ENCODE measurements at places on chromosomes 11 and 22. TPM values are rescaled to one million over a fixed set of nuclear protein-coding genes. Genes with fewer than 3 reads are reported as not detected.
A peak's percentile ranks its signal among the peaks of the same experiment; 100 is the strongest.

DNA sequence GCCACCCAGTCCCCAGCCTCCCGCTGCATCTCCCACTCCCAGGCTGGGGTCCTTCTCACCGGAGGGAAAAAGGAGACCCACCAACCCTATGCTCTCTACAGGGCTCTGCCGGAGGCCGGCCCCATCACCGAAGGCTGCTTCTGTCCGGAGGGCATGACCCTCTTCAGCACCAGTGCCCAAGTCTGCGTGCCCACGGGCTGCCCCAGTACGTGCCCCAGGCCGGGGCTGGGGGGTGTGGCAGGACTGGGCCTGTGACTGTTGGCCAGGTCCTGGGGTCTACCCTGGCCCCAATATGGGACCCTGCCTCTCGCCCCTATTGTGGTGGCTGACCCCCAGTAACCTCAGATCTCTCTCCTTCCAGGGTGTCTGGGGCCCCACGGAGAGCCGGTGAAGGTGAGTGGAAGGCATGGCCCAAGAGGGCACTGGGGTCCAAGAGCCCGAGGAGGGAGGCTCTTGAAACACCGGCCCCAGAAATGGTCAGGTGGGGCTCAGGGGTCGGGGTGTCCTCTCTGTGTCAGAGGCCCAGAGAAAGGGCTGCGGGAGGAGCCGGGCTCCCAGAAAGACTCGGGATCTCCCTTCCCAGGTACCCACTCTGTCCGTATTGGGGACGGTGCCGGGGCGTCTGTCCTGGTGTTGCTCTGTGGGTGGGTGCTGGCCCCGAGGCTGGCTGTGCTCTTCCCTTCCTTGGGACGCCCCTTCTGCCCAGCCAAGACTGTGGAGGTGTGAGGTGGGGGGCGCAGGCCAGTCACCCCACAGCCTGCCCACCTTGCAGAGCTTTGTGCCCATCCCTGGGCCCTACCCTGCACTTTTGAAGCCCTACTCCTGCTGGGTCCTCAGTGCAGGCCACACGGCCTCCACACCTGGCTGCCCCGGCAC lies 26.1 kb upstream of the MUC5B start:
- no peak for DNase-seq

GRCh38 chr11:103870821-103871309 lies 165.6 kb upstream of the DDI1 start:
- peak; percentile 17 for DNase-seq

Gene ISX
- not detected for total RNA-seq

- peak; percentile 76 for DNase-seq
Observed at GRCh38 chr11:119320776-119321524, 4.0 kb upstream of the MCAM start.

Gene OR52E8
- not detected for total RNA-seq

GRCh38 chr11:95565724-95566141 lies 223.8 kb downstream of the FAM76B start:
- no peak for DNase-seq

DNA sequence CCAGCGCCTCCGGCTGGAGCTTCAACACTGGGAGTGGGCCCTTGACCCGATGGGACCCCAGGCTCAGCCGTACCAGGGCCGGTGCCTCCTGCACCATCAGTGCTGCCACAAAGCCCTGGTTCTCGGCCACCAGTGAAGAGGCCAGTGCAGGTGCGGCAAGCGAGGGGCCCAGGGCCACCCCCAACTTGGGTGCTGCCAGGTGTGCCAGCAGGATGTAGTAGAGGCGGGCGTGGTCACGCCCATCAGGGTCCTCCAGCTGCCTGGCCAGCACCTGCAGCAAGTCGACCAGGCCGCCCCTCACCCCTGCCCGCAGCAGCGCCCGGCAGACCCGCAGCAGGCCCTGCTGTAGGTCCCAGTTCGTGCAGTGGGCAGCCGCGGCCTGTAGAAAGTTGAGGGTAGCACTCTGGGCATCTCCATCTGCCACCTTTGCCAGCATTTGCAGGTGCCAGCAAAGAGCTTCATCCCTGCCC lies 2.3 kb downstream of the AP5B1 start:
- no peak for DNase-seq

- DNase-seq: no peak
Observed at GRCh38 chr11:129817534-129818051, 1.9 kb downstream of the TMEM45B start.

DNA sequence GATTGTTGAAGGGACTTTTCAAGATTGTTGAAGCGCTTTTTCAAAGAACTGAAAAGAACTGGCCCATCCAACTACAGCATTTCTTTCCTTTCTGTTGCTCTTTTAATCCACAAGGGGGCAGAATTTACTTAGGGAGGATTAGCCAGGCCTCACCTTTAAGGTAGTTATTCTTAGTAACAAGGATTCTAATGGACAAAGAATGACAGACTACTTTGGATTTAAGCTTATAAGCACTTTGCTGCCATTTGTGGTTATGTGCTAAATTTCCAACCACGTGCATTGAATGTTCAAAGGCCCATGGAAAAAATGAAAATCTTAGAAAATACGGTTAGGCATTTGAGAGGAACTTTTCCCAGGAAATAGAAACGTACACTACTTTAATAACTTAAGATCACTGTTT lies 49.5 kb upstream of the HSPA8 start:
- peak; percentile 63 for DNase-seq

DNA sequence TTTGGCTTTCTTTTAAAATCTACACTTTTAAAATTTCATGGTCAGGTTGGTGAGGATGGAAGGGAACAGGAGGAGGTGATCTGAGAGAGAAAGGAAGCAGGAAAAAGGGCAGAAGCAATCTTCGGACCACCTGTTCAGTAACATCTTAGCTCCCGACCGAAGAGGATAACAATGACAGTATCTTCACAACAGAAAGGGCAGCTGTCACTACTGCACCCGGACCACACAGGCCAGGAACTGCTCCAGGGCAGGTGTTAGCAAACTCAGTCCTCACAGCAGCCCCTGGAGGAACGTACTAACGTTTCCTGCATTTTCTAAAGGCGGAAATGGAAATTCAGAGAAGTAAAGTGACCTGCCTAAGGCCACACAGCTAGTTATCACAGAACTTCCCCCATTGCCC lies 16.8 kb downstream of the PTPN5 start:
- DNase-seq: no peak

DNA sequence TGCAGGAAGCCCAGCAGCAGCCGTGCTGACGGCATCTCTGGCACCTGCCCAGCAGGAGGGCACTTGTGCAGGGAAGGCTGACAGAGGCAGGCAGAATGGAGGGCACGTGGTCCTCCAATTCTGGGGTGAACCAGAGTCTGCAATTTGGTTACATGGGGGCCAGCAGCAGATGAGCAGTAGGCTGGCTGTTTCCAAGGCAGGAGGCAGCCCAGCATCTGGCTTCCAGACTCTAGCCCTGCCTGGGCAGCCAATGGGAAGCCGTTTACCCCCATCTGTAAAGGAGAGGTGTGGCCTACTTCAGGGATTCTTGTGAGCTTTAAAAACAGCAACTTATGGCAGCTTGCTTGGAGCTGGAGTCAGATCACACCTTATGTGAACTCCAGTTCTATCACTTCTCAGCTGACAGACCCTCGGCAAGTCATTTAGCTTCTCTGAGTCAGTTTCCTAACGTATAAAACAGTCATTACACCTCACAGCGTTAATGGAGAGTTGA lies 27.9 kb upstream of the RASL10A start:
- DNase-seq: peak; percentile 67

- no peak for DNase-seq
Observed at GRCh38 chr11:68216171-68216938, 3.3 kb upstream of the KMT5B start.

- no peak for DNase-seq
Observed at GRCh38 chr11:77079666-77080065, 12.9 kb downstream of the CAPN5 start.

Gene CCDC157
- total RNA-seq: 2.6 TPM

GRCh38 chr11:46808799-46809431 lies 37.2 kb downstream of the CKAP5 start:
- peak; percentile 35 for DNase-seq

- DNase-seq: no peak
Observed at GRCh38 chr11:72783144-72783905, 10.5 kb downstream of the STARD10 start.

Gene F2
- total RNA-seq: not detected

- no peak for DNase-seq
Observed at GRCh38 chr11:3926458-3927095, 71.1 kb downstream of the STIM1 start.

DNA sequence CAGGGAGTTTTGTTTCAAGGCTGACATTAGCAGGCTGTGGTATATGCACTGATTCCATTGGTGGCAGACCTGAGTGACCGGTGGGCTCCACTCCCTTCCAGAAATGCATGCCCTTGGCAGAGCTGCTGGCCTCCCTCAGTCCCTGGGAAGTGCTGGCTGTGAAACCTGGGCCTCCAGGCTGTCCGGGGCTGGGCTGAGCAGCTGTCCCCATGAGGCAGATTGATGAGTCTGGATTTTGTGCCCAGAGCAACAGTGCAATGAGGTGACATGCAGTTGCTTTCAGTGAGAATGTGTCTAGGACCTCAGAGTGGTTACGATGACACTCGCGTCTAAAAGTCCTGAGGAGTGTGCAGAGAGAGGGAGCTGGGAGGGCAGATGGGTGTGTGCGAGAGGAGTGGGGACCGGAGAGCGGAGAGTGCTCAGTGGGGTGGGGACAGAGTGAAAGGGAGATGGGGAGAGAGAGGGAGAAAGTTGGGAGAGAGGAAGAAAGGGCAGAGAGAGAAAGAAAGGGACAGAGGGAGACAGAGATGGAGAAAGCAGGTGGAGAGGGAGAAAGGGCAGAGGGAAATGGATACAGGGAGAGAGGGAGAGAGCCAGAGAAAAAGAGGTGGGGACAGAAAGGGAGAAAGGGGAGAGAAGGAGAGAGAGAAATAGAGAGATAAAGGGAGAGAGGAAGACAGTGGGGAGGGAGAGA lies 978.3 kb downstream of the BRD1 start:
- no peak for DNase-seq

GRCh38 chr11:123060277-123061000 lies 1.5 kb downstream of the HSPA8 start:
- DNase-seq: peak; percentile 28

DNA sequence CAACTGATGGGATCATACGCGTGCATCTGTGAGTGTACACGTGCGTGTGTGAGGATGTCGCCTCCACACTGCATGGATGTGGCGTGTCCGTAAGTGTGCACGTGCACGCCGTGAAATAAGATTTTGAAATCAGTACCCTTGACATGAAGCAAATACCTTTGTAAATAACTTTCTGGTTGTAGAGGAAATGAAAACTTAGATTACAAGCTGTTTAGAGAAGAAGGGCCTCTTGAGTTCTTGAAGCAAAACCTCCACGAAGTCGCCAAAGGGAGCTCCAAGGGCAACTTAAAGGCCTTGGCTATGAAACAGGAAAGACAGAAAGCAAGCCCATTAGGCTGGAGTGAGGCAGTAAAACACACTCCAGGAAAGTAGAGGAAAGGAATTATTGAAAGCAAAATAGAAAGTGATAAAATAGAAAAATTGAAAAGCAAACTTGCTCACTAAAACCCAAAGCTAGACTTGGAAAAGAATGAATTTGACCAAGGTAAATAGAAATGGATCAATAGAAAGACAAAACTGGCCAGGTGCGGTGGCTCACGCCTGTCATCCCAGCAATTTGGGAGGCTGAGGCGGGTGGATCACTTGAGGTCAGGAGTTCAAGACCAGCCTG lies 29.7 kb upstream of the TOLLIP start:
- no peak for DNase-seq

GRCh38 chr11:86571273-86571948 lies 101.0 kb downstream of the ME3 start:
- DNase-seq: peak; percentile 20

DNA sequence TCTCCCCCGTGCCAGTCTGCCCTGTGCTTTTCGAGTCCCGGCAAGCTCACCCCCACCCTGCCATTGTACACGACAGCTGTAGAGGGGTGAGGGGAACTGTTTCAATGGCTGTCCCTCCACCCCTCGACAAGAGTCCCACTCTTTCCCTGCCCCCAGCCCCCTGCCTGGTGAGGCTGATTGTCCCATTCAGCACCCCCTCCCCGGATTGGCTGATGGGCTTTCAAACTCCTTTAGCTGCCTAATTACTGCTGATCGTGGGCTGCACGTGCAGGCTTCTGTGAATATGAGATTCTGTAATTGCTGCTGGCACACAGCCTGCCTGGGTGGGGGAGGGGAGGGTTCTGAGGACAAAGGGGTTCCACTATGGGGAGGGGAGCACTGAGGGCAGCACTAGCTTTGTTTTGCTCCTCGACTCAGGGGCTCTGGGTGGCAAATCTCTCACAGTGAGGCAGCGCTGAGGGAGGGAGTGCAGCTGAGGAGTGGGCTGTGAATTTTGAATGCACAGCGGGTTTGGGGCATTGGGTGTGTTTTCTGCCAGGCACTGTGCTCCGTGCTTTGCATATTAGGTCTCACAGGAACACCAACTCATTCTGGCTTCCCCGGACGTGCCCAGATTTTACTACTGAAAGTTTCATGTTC lies 42.6 kb upstream of the ACCSL start:
- no peak for DNase-seq

DNA sequence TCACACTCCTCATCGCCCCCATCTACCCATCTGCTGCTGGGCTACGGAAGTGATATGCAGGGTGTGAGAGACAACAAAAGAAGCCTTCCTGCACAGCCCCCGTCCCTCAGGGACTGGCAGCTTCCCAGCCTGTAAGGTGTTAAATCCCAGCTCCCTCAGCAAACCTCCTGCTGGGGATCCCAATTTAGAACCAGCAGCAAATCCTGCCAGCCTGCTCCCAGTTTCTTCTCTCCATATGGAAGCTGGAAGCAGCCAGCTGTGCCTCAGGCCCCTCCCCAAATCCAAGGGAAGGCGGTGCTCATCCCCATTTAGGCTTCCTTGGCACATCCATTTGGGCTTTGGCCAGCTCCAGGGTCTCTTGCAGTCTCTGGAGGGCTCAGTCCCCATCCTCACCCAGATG lies 47.5 kb downstream of the PAMR1 start:
- DNase-seq: no peak

DNA sequence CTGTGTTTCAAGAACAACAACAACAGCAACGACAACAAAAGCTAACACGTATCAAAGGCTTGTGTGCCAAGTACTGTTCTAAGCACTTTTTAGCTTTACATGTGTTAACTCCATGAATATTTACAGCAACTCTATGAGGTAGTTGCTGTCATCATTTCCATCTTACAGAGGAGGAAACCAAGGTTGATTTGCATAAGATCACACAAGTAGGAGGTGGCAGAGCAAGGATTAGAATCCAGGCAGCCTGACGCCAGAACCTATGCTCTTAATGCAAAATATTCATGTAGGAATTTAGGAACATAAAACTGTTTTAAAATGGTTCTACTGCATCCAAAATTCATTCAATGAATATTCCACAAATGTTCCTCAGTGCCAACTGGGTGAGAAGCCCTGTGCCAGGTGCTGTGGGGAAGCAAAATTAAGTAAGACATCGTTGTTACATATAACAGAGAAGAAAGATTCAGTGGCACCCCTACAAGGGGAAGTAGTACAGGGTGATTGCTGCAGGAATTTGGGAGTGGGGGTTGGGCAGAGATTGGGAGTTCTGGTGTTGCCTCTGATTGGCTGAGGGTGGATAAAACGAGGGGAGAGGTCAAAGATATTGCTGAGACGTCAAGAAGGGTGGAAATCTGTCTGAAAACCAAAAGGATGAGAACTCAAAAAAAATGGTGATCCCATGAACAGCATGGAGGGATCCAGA lies 86.1 kb upstream of the ARHGAP20 start:
- no peak for DNase-seq

- no peak for DNase-seq
Observed at GRCh38 chr11:2130881-2131352, 8.3 kb downstream of the IGF2 start.

- no peak for DNase-seq
Observed at GRCh38 chr22:36787204-36787988, 11.5 kb upstream of the IFT27 start.

GRCh38 chr11:114019046-114019445 lies 40.5 kb upstream of the ZBTB16 start:
- DNase-seq: no peak

- no peak for DNase-seq
Observed at GRCh38 chr11:1402355-1403077, 12.8 kb downstream of the BRSK2 start.

GRCh38 chr11:121435132-121435531 lies 17.0 kb upstream of the SORL1 start:
- no peak for DNase-seq
